ENCODE measurements at places on chromosomes 12 and 14.

GRCh38 chr12:4271717-4272423, 1.7 kb upstream of the CCND2 start:
- peak; percentile 75 for DNase-seq

- no peak for DNase-seq
These were observed 25.7 kb downstream of the METTL25 start for GRCh38 chr12:82383930-82384552.

DNA sequence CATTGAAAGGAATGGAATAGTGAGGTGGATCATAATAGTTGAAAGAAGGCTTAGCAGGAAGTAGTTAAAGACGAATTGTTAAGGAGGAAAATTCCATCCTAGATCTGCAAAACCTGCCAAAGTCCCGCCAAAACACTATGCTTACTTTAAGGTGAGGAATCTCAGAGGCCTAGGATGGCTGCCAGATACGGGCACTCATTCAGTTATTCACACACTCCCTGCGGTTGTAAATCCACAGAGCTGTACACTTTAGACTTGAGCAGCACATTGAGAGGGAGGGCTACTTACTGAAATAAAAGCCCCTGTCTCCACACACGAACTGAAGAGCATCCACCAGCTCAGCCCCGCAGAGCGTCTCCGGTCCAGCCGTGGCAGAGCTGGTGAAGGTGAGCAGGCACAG, 5.0 kb downstream of the IGF1 start:
- DNase-seq = no peak

DNA sequence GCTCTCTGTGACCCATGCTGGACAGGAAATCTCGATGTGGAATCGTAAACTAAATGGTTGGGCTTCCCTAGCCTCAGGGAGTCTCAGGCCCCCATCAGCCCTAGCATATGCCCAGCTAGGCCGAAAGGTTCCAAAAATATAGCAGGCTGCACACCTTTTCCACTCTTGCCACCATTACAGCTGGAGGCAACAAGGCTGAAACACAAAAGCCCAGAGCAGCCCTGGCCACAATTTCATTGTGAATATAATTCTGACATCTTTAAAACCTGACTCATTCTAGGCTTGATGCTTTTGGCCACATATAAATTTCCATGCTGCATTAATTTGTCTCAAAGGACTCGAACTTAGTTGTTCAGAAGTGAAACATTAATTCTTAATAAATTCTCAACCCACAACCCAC, 382.2 kb downstream of the GRIN2B start:
- DNase-seq = no peak

Measured in stimulated activated CD8-positive, alpha-beta memory T cell treated with anti-CD3 and anti-CD28 coated beads, Interleukin-12 subunit alpha, Interleukin-12 subunit beta, amount 100 ng/mL, for 1 hour (primary cell).